Body of pancreas (tissue), 4 donors: ENCODE measurements at places on chromosomes 16 and 17.

- no peaks in the 10 kb centered on the region for H3K27me3 ChIP-seq
- H3K36me3 ChIP-seq, result no peaks in the 10 kb centered on the region
- peak overlapping the region; percentile 59 for H3K27ac ChIP-seq
- no peak for DNase-seq
- H3K4me3 ChIP-seq, result peak overlapping the region; percentile 39
- peaks cover 14% of the 10 kb centered on the region for H3K4me1 ChIP-seq
These were observed 491 bp downstream of the SLC25A19 start for GRCh38 chr17:75288770-75289114.

- DNase-seq, result no peak
- no peaks in the 10 kb centered on the region for H3K36me3 ChIP-seq
- no peak overlapping the region for H3K4me3 ChIP-seq
- no peak overlapping the region for H3K27ac ChIP-seq
- no peaks in the 10 kb centered on the region for H3K27me3 ChIP-seq
- H3K4me1 ChIP-seq, result peaks cover 40% of the 10 kb centered on the region
These were observed 209.7 kb downstream of the CCDC182 start for GRCh38 chr17:57535249-57535966.

DNA sequence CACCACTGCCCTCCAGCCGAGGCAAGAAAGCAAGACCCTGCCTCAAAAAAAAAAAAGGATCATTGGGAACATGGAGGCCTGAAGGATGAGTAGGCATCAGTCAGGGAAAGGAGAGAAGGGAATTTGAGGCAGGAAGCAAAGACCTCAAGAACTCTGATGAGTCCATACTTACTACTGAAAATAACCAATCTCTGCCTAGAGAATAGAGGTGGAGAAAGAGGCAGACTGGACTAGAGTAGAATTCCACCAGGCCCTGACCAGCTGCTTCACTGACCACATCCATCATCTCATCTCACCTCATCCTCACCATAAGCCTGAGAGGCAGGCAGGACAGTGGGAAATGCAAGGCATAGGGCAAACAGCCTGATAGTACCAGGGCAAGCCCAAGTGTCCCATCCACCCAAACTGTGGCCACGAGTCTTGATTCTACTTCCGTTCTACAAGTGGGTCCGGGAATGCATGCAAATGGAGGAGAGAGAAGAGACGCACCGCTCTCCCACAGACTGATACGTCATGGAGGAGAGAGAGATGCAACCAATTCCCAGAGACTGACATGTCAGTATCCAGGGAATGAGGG lies 17.1 kb downstream of the ANKRD11 start:
- no peak overlapping the region for H3K4me3 ChIP-seq
- peaks cover 73% of the 10 kb centered on the region for H3K4me1 ChIP-seq
- no peak overlapping the region for H3K27ac ChIP-seq
- no peaks in the 10 kb centered on the region for H3K36me3 ChIP-seq
- no peak for DNase-seq
- no peaks in the 10 kb centered on the region for H3K27me3 ChIP-seq

- no peaks in the 10 kb centered on the region for H3K36me3 ChIP-seq
- no peaks in the 10 kb centered on the region for H3K27me3 ChIP-seq
- H3K4me1 ChIP-seq, result no peaks in the 10 kb centered on the region
- no peak for DNase-seq
- H3K4me3 ChIP-seq, result no peak overlapping the region
These were observed 35.5 kb downstream of the PIMREG start for GRCh38 chr17:6479622-6480302.

DNA sequence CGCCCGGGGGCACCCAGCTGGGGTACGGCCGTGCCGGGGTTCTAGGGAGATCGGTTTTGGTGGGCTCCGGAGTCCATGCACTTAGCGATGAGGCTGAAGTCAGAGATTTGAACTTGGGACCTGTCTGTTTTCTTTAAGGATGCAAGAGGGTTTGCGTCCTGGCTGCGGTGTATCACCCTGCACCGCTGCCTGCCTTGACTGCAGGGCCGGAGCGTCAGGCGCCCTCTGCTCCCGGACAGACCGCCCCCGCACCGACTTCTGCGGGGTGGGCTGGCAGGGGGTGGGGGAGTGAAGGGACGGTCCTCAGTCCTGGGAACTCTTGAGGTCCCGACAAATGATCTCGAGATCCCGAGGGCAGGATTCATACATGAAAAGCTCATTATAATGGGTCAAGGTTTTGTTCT lies 701 bp downstream of the PDP2 start:
- no peaks in the 10 kb centered on the region for H3K27me3 ChIP-seq
- H3K4me1 ChIP-seq, result peaks cover 28% of the 10 kb centered on the region
- peak overlapping the region; percentile 77 for H3K27ac ChIP-seq

GRCh38 chr16:17914168-17914567 lies 422.4 kb downstream of the NPIPA8 start:
- H3K4me3 ChIP-seq, result no peak overlapping the region
- H3K4me1 ChIP-seq, result no peaks in the 10 kb centered on the region
- no peak for DNase-seq

DNA sequence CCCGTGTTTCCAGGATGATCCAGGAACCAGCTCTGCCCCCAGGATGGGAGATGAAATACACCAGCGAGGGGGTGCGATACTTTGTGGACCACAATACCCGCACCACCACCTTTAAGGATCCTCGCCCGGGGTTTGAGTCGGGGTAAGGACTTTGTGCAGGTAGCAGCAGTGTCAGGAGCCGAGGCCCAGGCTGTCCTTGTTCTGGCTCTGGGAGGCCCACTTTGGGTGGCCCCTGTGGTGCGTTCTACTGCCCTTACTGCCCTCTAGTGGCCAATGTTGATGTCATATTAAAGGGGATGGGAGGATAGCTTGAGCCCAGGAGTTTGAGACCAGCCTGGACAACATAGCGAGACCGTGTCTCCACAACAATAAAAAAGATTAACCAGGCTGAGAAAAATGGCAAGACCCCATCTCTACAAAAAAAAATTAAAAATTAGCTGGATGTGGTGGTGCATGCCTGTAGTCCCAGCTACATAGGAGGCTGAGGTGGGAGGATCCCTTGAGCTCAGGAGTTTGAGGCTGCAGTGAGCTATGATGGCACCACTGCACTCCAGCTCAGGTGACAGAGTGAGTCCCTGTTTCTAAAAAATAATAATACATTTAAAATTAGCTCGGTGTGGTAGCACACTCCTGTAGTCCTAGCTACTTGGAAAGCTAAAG lies 20.9 kb upstream of the CLEC18A start:
- peak; percentile 63 for DNase-seq
- H3K36me3 ChIP-seq, result peaks cover 29% of the 10 kb centered on the region
- H3K4me3 ChIP-seq, result no peak overlapping the region

DNA sequence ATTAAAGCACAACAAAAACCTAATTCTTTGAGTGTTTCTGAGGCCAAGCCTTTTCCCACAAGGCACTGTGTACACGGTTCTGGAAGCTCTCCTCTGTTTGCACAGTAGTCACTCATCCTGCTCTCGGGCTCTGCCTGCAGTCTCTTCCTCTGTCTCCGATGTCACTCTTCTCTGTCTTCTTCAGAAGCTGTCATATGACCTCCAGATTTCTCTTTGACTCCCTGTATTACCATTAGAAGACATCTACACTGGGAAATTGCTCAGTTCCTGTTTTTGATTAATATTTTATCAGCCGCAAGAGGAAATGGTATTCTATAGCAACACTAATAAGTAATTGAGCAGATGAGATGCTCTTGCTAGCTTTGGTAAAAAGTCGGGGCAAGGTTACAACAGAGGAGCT lies 422.9 kb downstream of the WWOX start:
- H3K27me3 ChIP-seq, result no peaks in the 10 kb centered on the region
- H3K27ac ChIP-seq, result no peak overlapping the region
- no peak for DNase-seq
- no peak overlapping the region for H3K4me3 ChIP-seq

- H3K27me3 ChIP-seq, result no peaks in the 10 kb centered on the region
- no peaks in the 10 kb centered on the region for H3K4me1 ChIP-seq
- no peak overlapping the region for H3K4me3 ChIP-seq
- H3K36me3 ChIP-seq, result no peaks in the 10 kb centered on the region
These were observed 36.1 kb upstream of the ATP2C2 start for GRCh38 chr16:84331998-84332780.

GRCh38 chr17:45405250-45406086 lies 27.2 kb downstream of the ARHGAP27 start:
- no peaks in the 10 kb centered on the region for H3K4me1 ChIP-seq
- H3K4me3 ChIP-seq, result no peak overlapping the region
- DNase-seq, result no peak
- H3K27ac ChIP-seq, result no peak overlapping the region
- H3K36me3 ChIP-seq, result no peaks in the 10 kb centered on the region

DNA sequence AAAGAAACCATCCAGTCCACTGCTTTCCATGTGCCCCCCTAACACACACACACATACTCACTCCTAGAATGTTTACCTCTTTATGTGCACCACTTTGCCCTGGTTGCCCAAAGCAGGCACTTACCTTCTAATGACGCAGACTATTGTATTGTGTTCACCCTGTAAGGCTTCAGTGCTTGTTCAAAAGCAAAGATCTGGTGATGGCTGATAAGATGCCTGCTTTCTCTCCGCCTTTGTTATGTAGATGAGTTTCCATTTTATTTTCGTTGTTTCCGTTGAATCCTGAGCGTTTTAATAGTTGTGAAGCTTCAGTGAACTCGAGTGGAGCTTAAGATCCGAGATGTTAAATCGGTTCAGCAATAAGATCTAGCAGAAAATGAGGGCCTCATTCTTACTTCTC lies 452.7 kb downstream of the TMEM114 start:
- H3K27me3 ChIP-seq, result no peaks in the 10 kb centered on the region
- H3K27ac ChIP-seq, result no peak overlapping the region
- H3K4me3 ChIP-seq, result no peak overlapping the region
- H3K4me1 ChIP-seq, result no peaks in the 10 kb centered on the region
- DNase-seq, result no peak

DNA sequence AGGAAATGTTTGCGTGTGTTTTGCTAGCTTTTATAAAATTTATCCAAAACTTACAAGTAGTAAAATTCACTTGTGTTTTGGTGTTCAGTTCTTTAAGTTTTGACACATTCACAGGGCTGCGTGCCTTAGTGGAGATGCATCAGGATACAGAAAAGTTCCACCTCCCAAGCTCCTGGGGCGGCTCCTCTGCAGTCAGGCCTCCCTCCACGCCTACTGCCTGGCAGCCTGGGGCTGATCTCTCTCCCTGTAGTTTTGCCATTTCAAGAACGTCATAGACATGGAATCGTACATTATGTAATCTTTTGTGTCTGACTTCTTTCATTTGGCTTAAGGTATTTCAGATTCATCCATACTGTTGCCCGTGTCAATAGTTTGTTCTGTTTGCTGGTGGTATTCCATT lies 27.2 kb upstream of the IRF8 start:
- no peak overlapping the region for H3K4me3 ChIP-seq
- no peaks in the 10 kb centered on the region for H3K27me3 ChIP-seq
- no peaks in the 10 kb centered on the region for H3K4me1 ChIP-seq
- no peak for DNase-seq
- no peak overlapping the region for H3K27ac ChIP-seq
- H3K36me3 ChIP-seq, result no peaks in the 10 kb centered on the region

DNA sequence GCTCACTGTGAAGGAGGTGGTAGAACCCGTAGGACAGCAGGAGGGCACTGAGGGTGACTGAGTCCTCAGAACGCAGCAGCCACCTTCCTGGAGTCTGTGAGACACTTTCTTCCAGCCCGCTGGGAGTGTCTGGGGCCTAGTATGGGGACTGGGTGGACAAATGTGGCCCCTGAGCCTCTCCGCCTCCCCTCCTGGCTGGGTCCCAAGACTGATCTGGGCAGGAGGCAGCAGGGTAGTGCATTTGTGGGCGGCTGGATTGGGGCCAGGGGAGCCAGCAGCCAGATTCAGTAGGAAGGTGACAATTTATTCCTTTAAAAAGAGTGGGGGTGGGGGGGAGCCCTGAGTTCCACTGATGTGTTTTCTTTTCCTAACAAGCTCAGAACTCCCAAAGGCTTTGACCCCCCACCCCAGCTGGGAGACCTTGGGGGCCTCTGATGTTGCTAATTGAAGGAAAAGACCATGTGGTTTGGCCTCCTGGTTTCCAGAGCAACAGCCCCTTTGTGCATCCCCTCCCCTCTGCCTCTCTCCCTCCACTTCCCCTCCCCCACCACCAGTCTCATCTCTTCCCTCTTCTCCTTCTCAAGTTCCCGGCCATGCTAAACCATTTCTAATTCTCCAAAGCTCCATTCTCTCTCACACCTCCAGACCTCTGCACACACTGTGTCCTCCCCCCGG lies 4.4 kb downstream of the CLEC19A start:
- no peaks in the 10 kb centered on the region for H3K27me3 ChIP-seq
- H3K36me3 ChIP-seq, result no peaks in the 10 kb centered on the region
- H3K4me3 ChIP-seq, result no peak overlapping the region
- no peak for DNase-seq
- H3K4me1 ChIP-seq, result no peaks in the 10 kb centered on the region
- no peak overlapping the region for H3K27ac ChIP-seq

- no peak overlapping the region for H3K27ac ChIP-seq
- no peak overlapping the region for H3K4me3 ChIP-seq
- no peaks in the 10 kb centered on the region for H3K27me3 ChIP-seq
These were observed 50.2 kb upstream of the NOG start for GRCh38 chr17:56543280-56543679.

DNA sequence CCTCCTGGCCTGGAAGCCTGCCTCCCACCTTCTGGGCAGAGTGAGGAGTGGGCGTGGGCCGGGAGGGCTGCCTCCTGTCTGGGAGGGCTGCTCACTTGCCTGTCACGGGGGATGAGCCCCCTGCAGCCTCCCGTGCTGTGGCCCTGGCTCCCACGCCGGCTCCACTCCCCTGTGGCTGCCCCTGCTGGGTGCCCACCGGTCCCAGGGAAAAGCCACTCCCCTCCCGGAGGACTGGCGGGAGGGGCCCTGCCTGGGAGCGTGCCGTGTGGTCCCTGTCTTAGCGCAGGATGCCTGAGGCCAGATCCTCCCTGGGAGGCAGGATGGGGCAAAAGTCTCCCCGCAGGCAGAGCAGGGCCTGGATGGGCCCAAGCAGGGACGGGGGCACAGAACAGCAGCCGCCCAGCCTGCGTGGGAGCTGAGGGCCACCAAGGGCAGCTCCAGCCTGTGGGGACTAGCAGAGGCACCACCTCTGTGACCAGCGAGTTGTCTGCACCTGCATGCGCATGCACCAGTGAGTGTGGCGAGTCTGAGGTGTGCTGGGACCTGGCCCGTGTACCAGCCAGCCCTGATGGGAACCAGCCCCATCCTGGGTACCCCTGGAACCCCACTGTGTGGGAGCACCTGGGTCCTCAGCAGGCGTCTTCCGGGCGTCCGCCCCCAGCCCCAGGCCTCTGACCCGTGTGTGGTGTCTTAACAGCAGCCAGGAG lies 339.9 kb downstream of the SEC14L1 start:
- no peaks in the 10 kb centered on the region for H3K36me3 ChIP-seq
- H3K4me1 ChIP-seq, result peaks cover 7% of the 10 kb centered on the region
- no peak overlapping the region for H3K27ac ChIP-seq

- no peak for DNase-seq
- H3K36me3 ChIP-seq, result no peaks in the 10 kb centered on the region
- peak overlapping the region; percentile 83 for H3K4me3 ChIP-seq
- peak overlapping the region; percentile 14 for H3K27ac ChIP-seq
- no peaks in the 10 kb centered on the region for H3K27me3 ChIP-seq
These were observed 544 bp downstream of the CCP110 start for GRCh38 chr16:19524356-19524615.

- peaks cover 19% of the 10 kb centered on the region for H3K4me1 ChIP-seq
- H3K36me3 ChIP-seq, result peaks cover 12% of the 10 kb centered on the region
- H3K27me3 ChIP-seq, result no peaks in the 10 kb centered on the region
- H3K4me3 ChIP-seq, result no peak overlapping the region
- no peak overlapping the region for H3K27ac ChIP-seq
These were observed 13.3 kb downstream of the ARL2BP start for GRCh38 chr16:57258226-57258909.
